ENCODE measurements at places on chromosomes 12 and 14. TPM values are rescaled to one million over a fixed set of nuclear protein-coding genes. Genes with fewer than 3 reads are reported as not detected.

RNF31 gene
- 36.4 TPM for total RNA-seq

MUCL1 gene
- not detected for total RNA-seq

CCDC197 gene
- 0.04 TPM for total RNA-seq

TEDC1 gene
- total RNA-seq, result 7.0 TPM

CLEC4E gene
- 0.09 TPM for total RNA-seq

SLC6A15 gene
- total RNA-seq, result 0.98 TPM

TSHR gene
- 0.31 TPM for total RNA-seq

OR6C2 gene
- not detected for total RNA-seq

KSR2 gene
- total RNA-seq, result under 0.01 TPM

RDH16 gene
- total RNA-seq, result 0.27 TPM

CLEC1B gene
- 0.13 TPM for total RNA-seq

SYCP3 gene
- 0.13 TPM for total RNA-seq

FAM181A gene
- not detected for total RNA-seq

RNASE8 gene
- not detected for total RNA-seq

BTG1 gene
- total RNA-seq, result 19.5 TPM
